ENCODE measurements at places on chromosomes 6 and 20.

DNA sequence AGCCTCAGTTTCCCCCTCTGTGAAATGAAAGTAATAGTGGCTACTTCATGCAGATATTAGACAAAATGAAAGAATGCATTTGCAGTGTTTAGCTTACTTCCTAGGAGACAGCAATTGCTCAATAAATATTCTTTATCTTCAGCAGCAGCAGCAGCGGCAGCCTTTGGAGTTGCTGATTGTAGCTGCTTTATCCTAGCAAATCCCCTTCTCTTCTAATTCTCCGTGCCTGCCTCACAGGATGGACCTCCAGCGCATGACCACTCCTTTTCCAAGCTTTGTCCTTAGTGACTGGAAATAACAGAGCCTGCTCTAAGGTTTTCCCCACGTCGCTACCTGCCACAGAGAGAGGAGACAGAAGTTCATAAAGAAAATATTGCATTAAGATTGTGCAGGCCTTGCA, 279.8 kb downstream of the TSHZ2 start:
- DNase-seq = no peak

DNA sequence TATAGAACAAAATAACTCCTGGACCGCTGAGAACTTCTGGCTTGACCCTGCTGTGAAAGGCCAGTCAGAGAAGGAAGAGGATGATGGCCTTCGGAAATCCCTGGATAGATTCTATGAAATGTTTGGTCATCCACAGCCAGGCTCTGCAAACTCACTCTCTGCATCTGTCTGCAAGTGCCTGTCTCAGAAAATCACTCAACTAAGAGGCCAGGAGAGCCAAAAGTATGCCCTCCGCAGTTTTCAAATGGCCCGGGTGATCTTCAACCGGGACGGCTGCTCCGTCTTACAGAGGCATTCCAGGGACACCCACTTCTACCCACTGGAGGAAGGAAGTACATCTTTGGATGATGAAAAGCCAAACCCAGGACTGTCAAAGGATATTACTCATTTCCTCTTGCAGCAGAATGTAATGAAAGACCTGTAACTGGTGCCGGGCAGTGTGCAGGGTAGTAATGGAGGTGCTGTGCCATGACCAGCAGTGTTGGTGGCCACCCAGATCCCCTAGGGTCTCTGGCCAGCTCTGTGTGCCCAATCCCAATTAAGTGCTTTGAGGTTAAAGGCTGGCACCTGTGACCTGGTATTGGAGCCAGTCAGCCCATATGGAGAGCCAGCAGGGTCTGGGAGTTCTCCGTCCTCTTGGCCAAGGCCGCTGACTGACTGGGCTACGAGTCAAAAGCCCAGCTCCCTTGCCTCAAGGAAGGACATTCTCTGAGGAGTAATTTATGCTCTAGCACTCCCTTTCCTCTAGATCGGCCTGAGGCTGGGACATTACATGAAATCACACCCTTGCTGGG, 87.1 kb downstream of the TRMT6 start:
- peak; percentile 98 for DNase-seq

GRCh38 chr6:12092762-12093161, 80.7 kb downstream of the HIVEP1 start:
- no peak for DNase-seq

- DNase-seq = no peak
Observed at GRCh38 chr6:133157995-133158394, 83.2 kb upstream of the EYA4 start.
